ENCODE measurements at places on chromosomes 1 and 21.
A peak's percentile ranks its signal among the peaks of the same experiment; 100 is the strongest.

DNA sequence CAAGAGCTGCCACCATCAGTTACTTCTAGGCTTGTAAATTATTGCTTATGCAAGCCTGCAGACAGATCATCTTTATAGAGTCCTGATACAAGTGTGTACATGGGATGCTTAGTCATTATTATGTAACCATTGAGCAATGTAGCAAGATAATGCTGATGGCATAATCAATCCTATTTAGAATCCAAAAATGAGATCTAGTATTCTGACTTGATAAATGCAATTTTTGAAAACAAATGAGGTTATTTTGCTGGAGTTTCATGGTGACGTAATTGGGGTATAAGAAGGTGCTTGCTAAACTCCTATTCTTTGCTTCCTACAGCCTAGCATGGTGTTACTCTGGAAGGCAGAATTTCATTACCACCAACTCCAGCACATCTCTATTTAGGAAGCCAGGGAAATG is 801.7 kb upstream of the PRMT6 start:
- DNase-seq: no peak

GRCh38 chr1:211619033-211619996 is 40.4 kb upstream of the SLC30A1 start:
- DNase-seq: no peak

- peak; percentile 88 for DNase-seq
Measured at GRCh38 chr1:211830328-211831142, at the start of gene LPGAT1. TSS of gene LPGAT1 (minus strand) at chr1:211830763. CDS start at chr1:211829296, 1,467 bp downstream.

GRCh38 chr1:217747156-217747769 is 116.1 kb downstream of the SPATA17 start:
- DNase-seq: peak; percentile 30

GRCh38 chr1:203665993-203666392 is 39.4 kb downstream of the ATP2B4 start:
- DNase-seq: no peak

GRCh38 chr1:42000766-42001165 is 82.0 kb upstream of the HIVEP3 start:
- DNase-seq: no peak

GRCh38 chr1:2270260-2271100 is 42.4 kb downstream of the SKI start:
- DNase-seq: no peak

GRCh38 chr1:84721152-84721551 is 30.9 kb upstream of the SSX2IP start:
- no peak for DNase-seq

DNA sequence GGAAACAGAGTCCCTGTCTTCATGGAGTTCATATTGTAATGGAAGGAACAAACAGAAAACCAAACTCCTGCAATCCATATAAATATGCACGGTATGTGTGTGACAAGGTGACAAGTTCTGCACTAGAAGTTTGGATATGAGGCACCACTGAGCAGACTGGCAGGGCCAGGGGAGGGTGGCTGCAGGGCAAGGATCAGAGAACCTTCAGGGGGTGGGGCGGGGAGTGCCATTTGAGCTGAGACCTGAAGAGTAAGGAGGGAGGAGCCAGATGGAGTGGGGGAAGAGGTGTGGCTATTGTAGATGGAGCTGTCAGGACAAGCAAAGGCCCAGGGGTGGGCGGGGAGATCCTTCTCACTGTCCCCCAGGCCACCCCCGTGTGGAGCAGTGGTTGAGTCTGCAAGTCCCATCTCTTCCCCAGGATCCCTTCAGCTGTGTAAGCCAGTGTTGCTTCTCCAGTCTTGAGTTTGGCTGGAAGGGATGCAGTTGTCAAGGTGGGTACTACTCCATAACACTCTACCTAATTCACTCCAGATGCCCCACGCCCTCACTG is 76.4 kb downstream of the ATP5PO start:
- DNase-seq: no peak

DNA sequence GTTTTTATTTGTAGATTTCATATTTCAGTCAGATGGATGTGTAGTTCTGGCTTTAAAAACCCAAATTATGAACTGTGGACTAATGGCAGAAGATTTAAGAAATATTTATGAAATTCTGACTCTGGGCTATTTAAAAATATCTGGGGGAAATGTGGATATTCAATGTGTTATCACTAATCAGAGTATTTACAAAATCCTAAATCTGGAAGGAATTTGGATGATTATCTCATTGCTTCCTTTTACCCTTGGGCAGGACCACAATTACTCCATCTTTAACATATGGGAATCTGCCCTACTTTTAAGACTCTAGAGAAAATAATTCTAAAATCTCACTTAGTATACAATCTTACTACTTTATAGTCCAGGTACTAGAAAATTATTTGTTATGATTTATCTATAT is 203.2 kb downstream of the PDE4B start:
- no peak for DNase-seq

DNA sequence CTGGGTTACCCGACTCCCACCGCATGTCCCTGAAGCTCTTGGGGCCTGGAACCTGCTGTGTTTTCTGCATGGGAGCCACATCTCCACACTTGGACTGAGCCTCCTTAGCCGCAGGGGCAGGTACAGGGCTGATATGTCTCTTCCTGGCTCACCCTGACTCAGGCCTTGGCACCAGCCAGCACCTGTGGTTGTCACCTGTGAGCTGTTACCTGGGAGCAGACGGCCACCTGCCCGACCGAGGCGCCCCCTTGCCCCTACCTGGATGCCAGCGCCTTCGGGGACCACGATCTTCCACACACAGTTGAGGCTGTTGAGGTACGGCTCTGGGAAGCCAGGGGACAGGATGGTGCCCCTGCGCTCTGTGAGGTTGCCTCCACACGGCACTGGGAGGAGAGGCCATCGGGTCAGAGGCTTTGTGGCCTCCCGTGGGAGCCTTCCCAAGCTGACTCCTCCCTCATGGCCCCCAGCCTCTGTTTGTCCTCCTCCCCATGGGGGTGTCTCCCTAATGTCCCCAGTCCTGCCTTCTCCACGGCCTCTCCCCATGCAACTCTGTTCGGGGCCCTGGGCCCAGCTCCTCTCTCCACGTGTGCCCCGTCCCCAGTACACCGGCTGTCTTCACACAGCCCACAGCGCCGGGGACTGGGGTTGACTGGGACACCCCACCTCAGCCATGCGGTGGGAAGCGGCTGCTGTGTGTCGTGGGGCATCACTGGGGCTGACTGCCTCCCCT is 152.0 kb downstream of the ZSCAN20 start:
- DNase-seq: no peak

DNA sequence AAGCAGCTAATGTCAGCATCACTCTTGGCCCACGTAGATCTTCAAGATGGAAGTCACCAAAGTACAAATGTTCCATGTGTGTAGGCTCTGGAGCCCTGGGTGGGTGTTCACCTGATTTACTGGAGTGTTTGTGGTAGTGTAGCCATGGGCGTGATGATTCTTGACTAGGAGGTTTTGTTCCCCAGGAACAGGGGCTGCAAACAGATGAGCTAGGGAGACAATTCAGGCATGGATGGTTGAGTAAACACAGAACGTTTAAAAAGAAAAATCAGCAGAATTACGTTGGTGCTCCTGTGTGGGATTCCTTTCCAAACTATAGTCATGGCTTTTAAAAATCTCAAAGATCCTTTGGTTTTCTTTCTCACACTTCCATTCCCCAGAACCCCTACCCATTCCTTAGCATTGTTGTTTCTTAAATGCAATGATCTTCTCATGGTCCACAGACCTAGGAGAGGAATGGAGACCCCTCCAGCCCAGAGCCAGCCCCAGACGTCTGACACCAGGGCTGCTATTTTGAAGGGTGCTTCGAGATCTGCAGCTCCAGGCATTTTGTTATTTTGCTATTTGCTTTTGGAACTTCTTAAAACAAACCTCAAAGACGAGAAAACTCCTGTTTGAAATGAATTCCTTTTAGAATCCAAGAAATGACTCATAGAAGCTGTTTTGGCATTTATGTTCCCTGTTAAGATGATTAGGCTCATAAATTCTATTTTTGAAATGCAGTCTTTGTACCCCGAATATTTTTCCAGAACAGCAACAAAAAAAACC is 115.1 kb downstream of the ETS2 start:
- DNase-seq: no peak

DNA sequence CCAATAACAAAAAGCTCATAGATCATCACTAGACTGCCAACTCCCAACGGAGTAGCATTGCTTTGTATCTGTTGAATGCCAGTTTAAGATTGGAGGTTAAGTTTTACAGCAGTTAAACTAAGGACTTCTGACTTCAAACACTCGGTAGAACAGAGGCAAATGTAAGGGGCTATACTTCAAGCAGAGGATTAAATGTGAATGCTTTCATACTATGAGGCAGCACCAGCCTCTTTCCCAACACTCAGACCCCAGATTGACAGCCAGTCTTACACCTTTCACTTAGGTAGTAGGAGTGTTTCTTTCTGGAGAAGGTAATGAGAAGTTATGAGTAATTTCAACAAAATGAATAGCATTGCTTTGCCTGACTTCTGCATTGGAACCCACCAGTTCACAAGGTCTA is 22.8 kb downstream of the OR10R2 start:
- no peak for DNase-seq

- no peak for DNase-seq
Measured at GRCh38 chr1:224177356-224177999, 5.6 kb upstream of the DEGS1 start.

GRCh38 chr21:39094847-39095579 is 88.2 kb downstream of the PSMG1 start:
- DNase-seq: no peak

DNA sequence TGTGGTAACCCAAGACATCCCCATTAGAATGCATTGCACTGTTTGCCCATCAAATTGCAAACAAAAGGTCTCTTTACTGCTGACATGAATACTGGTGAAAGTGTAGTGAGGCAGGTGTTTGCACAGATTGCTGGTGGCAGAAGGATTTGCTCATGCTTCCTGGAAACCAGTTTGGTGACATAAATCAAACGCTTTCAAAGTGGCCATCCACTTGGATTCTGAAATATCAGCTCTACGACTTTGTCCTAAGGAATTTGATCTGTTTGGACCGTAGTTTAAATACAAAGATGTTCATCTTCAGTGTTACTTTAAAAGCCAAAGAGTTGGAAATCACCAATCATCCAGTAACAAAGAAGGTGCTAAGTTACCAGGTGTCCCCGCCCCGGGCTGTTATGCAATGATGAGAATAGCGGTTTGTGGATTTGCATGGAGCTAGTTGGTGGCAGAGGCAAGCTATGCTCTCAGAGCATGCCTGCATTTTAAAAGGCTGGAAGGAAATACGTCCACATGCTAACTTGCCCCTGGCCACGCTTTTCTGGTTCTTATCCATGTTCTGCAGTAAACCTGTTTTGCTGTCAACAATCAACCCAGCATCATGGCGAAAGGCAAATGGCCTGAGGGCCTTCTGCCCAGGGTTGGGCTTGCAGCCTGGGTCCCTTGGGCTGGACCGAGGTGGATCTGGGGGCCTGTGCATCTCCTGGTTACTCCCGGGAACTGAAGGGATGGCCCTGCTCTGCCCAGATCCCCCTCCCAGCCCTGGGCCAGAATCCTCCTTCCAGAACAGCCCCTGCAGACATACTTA is 49.2 kb downstream of the UMODL1 start:
- no peak for DNase-seq

DNA sequence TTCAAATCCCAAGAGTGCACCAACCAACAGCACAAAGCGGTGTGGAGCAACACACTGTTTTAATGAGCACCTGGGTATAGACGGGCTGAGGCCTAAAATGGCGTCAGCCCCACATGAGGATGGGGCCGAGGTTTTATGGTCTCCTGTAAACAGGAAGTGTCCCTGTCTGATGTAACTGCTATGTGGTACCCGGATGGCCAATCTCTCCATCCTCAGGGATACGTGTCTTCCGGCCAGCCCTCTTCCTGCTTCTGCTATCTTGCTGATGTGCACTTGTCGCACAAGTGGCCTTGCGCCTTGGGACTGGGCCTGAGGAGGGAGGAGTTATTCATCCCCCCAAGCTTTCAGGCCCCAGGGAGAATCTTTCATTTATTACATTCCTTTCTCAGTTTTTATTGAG is 73.5 kb downstream of the CNST start:
- no peak for DNase-seq

DNA sequence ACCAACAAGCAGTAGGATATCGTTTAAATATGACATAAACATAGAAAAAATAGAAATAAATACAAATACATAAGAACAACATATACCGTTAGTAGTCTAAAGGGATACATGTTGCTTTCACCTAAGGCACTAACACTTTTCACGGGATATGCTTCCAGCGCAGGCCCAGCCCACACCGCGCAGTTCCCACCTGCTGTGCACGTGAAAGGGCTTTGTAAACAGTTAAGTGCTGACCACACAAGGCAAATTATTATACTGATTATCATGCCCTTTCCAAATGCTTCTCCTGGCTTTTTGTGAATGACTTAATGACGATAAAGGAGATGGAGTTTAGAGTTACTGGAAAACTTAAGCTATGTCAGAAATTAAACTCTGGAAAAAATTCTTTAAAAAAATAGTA is 11.3 kb upstream of the IL22RA1 start:
- no peak for DNase-seq

- no peak for DNase-seq
Measured at GRCh38 chr1:211742272-211742671, 66.9 kb upstream of the NEK2 start.

GRCh38 chr1:36284061-36284460 is 22.1 kb upstream of the SH3D21 start:
- no peak for DNase-seq

DNA sequence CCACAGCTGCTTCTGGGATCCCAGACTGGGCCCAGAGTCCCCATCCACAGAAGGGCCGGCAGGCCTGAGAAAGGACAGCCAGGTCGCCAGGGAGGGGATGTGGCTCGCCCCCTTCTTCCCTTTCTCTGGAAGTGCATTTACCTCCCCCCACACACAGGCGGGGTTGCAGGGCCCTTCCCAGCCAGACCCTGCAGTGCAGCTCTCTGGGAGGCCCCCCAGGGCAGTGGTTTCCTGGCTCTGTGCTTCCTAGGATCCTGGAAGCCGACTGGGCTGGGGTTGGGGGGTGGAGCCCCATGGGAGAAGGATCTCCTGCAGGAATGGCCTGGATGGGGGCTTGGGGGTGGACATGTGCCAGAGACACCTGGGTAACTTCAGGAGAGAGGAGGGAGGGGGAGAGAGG is 4.2 kb upstream of the COL6A1 start:
- DNase-seq: no peak

- DNase-seq: no peak
Measured at GRCh38 chr1:32881291-32881690, 5.0 kb upstream of the HPCA start.

DNA sequence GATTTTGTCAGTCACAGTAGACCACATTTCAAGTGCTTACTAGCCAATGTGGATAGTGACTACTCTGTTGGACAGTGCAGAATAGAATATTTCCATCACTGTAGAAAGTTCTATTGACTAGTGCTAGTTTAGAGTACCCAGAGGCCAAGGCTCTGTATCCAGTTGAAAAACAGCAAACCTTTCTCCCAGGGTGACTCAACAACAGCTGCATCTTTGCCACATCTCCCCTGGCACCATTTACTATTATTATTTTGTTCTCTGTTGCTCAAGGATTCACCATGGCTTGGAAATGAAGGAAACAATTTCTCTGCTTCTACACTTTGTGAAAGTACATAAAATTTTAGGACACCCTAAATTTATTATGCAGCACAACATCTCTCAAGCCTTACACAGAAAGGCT is 85.3 kb upstream of the WDR26 start:
- DNase-seq: no peak

Measured in GM13976 (cell line).